ENCODE measurements at places on chromosomes 6 and 20. TPM values are rescaled to one million over a fixed set of nuclear protein-coding genes. Genes with fewer than 3 reads are reported as not detected.

The AGER gene
- total RNA-seq, result 3.2 TPM

DNA sequence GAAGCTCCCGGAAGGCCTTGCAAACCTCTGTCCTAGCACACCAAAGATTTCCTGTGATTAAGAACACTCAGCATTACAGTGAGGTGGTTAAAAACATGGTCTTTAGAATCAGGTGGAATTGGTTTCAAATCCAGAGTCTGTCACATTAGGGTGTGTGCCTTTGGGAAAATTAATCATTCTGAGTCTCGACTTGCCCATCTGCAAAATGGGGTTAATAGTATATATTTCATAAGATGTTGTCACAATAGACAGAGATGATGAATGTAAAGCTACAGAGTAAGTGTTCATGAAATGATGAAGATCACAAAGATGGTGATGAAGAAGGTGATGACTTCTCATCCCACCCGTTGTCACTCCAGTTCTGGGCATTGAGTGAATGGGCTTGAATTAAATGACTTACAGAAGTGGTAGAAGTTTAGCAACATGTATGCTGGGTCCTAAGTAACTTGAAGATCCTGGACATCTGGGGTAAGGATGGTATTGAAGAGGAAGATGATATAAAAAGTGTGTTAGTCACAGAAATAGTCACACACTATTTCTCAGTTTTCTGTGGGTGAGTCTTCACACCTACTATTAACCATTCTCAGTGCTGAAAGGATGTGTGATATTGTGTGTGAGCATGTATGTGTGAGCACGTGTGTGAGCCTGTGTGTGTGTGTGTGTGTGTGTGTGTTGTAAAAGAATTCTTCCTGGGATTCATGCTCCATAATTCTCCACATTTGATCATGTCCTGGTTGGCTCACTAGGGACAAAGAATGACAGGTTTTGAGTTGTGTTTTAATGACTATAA, 28.0 kb upstream of the NEDD9 start:
- no peak for DNase-seq

The ALDH8A1 gene
- 0.04 TPM for total RNA-seq

DNA sequence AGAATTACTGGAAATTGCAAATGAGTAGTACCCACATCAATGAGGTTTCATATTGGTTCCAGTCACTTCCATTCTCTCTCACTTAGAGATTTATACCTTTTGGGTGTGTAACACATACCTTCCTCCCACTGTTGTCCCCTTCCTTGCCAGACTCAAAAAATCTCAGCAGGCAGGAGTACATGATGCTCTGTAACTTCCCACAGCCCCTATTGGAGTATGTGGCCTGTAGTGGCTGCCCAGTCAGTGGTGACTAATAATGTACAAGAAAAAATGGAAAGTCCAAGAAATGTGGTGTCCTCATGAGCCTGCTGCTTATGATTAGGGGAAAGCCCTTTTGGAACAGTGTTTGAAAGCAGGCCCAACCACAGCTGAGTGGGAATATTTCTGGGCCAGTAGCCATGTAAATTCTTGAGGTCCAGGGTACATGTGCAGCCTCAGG, 312.0 kb downstream of the ZFAND3 start:
- DNase-seq, result peak; percentile 42

The ZSCAN23 gene
- total RNA-seq, result 1.1 TPM

DNA sequence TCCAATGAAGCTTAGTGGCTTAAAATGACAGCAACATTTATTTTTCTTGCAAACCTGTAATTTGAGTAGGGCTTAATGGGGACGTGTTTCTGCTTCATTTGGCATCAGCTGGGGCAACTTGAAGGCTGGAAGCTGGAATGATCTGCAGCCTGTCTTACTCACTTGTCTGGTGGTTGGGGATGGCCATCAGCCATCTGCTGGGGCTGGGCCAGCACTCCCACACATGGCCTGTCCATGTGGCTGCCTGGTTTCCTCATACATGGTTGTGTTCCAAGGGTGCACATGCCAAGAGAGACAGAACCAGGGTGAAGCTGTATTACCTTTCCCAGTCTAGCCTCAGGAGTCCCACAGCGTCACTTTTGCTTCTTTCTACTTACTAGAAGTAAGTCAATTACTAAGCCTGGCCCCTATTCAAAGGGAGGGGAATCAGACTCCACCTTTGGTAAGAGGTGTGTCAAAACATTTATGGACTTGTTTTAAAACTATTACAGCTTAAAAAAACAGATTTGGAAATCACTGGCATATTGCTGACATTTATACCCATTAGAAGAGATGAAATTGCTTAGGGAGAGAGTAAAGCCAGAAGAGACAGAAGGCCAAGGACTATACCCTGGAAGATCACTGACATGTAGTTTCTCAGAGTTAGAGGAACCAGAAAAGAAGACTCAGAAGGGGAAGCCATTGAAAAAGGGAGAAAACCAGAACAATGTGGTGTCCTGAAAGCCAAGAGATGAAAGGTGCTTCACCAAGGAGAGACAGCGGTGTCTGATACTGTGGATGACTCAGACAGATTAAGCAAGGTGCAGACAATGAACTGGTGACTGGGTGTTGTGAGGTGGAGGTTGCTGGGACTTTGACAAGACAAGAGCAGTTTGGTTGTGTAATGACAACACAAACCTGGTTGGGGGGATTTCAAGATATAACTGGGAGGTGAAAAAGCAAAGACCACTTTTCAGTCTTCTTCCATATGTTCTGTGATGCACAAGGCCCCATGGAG, 345.2 kb downstream of the GJA1 start:
- peak; percentile 72 for DNase-seq

The C20orf96 gene
- 1.7 TPM for total RNA-seq

GRCh38 chr6:147667082-147667481, 158.6 kb downstream of the SAMD5 start:
- DNase-seq, result no peak

The TCF15 gene
- total RNA-seq, result not detected

GRCh38 chr6:37588735-37589108, 89.0 kb upstream of the CCDC167 start:
- DNase-seq, result no peak

The ADGRG6 gene
- total RNA-seq, result 45.7 TPM

DNA sequence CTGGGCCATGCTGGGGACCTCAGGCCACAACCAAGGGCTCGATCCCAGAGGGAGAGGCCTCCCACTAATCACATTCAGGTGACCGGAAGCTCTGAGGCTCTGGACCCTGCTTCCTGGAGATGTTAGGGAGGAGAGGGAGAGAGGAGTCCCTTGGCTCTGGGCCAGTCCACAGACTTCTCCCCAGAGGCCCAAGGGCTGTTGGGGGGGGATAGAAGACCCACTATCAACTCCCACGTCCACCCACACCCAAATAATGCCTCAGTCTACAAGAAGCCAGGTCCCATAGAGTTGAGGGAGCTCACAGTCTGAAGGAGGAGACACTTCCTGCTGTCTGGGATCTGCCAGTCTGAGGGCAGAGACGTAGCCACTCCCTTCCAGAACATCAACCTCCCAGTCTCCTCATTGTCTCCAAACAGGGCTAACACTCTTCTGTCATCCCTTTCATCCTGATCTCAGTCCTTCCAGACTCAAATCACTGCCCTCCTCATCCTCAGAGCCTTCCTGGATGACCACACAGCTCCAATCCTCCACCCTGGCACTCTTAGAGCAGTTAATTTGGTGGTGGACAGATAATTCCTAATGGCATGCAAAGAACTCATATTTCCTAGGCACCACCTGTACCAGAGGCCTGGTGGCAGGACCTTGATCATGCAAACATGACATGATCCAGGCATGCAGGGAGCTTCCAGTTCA, 69.9 kb downstream of the MRPL14 start:
- DNase-seq, result no peak

GRCh38 chr6:138372711-138373463, 4.8 kb upstream of the SMIM28 start:
- DNase-seq, result peak; percentile 35

DNA sequence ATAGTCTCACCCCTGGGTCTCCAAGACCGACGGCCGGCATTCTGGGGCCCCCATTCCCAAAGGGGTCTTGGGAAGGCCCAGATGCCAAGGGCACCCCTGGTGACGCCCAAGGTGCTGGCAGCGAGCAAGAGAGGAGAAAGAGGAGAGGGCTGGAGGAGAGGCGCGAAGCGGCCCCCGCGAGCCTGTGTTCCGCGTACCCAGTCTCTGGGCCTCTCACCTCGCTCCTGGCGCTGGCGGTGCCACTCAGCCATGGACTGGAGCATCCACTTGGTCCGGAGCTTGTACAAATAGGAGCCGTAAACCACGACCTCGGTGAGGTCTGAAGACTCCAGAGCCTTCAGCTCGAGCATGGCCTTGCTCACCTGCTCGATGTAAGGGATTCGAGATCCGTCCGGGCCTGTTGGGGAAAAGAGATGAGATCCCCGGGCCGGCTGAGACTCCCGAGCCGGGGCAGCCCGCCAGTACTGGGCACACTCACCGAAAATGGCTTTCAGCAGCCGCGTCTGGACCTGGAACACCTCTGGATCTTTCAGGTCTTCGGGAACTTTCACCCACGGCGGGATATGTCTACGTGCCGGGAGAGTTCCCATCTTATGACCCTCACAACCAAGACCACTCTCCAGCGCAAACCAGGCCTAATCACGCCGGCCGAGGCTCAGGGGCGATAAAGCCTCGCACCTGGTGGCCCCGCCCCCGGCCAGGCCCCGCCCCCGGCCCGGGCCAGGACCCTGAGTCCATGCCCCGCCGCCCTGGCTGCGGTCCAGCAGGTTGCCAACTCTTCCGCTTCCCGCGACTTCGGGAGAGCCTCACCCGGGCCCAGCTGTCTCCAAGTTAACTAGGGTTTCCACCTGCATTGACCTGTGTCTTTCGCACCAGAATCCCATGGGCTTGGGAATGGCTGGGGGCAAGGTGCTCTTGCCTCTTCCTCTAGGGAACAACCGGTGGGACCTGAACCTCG, at the start of gene DPPA5:
DPPA5 (minus strand) TSS at position 641 of the 958 bp plus-strand sequence; CDS start at position 590, 51 bp downstream.
- no peak for DNase-seq

- DNase-seq, result peak; percentile 97
Observed at GRCh38 chr6:135936606-135937005, 85.1 kb downstream of the PDE7B start.

- DNase-seq, result no peak
Observed at GRCh38 chr20:17959257-17959627, 9.4 kb downstream of the SNX5 start.

Measured in foreskin keratinocyte (primary cell).